ENCODE measurements at places on chromosomes 12 and 14.
A peak's percentile ranks its signal among the peaks of the same experiment; 100 is the strongest.

DNA sequence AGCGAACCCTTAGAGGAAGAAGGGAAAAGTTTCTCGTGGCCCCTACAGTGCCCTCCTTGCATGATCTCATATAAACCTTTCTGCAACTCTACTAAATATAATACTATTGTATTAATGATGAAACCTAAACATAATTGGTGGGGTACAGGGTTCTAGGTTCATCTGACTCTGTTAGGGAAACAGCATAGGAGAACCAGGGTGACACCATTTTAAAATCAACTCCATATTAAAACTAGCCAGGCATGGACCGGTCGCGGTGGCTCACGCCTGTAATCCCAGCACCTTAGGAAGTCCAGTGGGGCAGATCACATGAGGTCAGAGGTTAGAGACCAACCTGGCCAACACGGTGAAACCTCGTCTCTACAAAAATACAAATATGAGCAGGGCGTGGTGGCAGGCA is 15.0 kb upstream of the RND1 start:
- no peak for DNase-seq

DNA sequence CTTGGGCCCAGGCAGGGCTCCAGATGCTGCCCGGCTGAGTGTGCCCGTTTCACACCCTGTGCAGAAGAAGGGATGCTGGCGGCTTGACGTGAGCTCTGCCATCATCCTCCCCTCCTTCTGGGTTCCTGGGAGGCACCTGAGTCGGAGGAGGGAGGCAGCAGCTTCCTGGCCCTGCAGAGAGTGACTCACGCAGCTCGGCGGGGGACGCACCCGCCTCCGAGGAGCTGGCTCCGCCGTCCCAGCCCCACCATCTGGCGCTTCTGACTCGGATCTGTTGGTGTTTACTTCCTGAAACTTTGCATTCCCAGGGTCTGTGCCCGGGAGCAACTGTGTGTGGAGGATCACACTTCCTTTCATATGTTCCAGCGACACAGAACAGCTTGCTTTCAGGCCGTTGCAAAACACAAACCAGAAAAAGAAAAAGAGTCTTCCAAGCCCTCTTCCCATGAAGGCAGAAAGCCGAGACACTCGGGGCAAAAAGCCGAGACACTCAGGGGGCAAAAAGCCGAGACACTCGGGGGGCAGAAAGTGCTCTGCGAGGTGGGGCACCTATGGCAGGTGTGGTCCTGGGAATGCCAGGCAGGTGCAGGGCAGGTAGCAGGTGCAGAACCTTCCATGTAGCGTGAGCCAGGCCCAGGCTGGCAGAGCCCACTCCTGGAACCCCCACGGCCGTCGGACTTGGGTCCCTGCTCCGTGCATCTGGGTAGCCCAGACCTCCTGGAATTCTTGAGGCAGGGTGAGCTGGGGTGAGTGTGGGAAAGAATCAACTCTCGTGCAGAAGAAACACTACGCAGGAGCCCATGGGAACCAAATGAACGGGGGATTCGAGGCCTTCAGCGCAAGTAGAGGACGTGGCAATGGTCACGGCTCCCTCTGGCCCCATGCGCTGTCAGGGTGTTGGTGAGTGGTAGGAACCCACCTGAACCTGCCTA is 27.6 kb upstream of the GALNT9 start:
- peak; percentile 46 for DNase-seq

DNA sequence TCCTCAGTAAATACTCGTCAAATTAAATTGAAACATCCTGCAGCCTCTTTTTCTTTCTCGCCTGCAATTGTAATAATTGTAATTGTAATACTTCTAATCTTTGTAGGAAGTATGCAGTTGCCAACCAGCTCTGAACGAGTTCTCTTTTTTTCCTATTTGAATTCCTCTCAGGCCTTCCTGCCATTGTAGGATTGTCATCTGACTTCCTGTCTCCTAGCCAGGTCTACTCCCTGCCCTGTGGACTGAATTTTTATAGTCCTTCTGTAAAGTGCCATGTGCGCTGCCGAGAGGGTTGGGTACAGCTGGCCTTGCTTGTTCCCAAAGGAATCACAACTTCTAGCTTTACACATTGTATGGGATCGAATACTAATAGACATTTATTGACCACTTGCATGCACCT is 183.3 kb downstream of the SSPN start:
- DNase-seq = no peak

DNA sequence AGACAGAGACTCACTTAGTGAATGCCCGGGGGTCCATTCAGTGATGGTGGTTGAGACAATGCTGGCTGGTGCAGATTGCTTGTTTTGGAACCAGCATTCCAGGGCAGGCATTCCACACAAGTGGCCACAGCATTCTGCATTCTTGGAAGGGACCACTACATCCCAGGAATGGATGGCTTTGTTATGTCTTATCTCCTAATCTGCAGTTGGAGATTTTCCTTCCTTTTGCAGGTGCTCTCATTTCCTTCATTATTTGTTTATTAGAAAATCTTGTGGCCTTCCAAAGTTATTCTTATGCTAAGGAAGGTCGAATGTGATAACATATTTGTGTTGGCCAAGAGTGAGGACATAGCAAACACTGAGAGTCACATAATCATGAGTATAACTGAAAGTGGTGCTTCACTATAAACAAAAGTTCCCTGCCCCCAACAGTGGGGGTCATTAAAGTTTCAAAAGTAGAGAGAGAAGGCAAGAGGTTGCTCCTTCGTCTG is 66.0 kb downstream of the BMP4 start:
- no peak for DNase-seq

DNA sequence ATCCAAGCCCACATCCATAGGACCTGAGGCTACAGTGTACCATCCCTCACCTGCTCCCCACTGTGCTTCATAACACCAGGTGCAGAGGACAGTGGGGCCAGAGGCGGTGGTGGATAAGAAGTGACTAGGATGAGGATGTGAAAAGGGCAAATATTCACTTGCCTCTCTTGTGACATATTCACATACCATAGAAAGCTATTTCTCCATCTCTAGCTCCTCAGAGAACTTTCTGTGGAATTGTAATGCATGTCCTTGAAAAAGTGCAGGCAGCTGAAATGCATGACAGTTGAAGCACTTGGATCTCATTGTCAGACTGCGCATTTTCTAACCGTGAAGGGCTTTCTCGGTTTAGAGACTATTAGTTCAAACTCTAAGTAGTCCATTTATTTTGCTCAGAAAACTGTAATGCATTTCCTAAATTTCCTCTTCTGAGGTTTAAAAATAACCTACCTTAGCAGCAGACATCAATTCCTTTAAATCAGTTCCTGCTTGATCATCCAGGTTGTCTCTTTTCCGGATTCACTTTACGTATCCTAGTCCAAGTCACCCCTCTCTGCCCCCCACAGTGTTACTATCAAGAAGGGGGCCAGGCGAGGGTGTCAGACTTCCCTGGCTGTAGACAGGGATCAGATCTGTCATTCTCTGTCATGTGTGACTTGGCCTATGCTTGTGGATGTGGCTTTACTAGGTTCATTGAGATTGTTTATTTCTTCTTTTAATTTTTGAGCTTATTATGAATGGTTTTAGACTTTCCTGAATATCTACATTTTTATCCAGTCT is 984.0 kb upstream of the TMEM132C start:
- no peak for DNase-seq

DNA sequence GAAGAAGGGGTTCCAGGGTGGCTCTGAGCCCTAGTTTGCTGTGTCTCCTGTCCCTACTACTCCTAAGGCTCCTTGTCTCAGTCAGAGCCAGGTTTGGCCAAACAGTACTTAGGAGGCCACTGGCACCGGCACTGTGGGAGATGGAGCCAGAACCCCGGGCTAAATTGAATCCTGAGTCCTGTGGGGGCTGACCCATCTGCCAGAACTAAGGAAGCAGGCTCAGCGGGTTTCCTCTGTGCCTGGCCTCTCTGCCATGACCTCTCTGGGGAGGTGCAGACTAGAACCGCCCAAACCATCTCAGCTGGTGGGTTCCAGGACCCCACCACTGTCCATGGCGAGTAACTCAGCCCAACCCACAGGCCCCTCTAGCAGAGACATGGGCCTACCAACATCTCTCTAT is 5.5 kb downstream of the ACTN1 start:
- DNase-seq = no peak

GRCh38 chr14:79111987-79112501 is 941.9 kb downstream of the NRXN3 start:
- no peak for DNase-seq

DNA sequence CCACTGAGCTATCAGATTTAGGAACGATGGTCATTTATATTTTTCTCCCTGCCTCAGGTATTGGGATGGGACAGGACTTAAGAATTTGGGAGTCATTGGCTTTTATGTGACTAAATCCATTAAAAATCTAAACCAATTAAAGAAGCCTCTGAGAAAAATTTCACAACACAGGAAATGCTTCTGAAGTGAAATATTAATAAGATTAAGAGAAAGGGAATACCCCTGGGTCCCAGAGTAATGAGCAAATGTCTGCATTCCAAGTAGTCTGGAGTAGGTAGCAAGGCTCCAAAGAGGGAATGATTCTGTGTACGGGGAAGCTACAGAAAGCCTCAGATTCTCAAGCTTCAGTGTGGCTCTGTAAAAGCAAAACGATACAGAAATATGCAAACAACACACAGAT is 707 bp upstream of the MED6 start:
- no peak for DNase-seq

GRCh38 chr14:78228702-78229327 is 58.6 kb downstream of the NRXN3 start:
- DNase-seq = no peak

GRCh38 chr12:13211859-13212664 is 15.5 kb downstream of the EMP1 start:
- peak; percentile 55 for DNase-seq

GRCh38 chr14:79598339-79598738 is 613.0 kb downstream of the DIO2 start:
- DNase-seq = no peak

DNA sequence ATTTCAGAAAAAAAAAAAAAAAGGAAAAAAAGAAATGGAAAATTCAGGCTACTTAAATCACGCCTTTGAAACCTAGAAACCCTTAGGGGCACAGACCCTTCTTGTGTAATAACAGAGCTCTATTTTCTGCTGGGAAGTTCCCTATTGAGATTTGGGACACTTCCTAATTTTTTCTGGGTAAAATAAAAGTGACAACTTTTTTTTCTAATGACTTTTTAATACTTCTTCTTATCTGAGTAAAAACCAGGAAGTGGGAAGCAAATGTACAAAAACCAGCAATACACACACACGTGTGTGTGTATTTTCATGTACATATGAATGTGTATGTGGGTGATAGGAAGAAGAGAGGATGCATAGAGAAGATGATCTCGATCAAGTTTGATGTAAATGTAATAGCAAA is 35.8 kb downstream of the ETV6 start:
- no peak for DNase-seq

DNA sequence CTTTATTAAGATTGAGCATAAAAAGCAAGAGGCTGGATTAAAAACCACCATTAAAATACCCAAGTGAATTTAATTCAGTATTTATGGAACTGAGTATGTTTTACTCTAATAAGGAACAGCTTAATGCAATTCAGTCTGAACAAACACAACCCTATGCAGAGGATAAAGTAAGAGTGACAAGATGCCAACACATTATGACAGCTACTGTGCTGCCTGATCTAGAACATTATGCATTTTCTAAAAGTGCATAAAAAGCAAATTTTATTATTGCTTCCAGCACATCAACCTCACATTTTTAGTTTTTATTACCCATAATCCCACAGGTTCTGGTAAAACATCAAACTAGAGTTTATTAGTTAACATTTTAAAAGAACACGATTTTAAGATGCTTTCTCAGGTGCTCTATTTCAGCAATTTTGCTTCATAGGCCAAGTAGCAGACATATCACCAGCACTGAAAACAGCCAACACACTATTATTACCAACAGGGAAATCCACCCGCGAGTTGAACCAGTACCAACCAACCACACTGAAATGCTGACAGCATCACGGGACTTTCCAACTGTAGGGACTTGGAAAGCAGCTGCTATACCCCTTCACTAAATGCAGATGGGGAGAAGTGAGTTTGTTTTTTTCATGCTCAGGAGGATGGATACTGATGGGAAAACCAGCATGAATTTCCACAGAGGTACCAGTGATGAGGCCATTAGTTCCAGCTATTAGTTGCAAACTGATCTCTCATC is 372.1 kb downstream of the KCNH5 start:
- DNase-seq = no peak

DNA sequence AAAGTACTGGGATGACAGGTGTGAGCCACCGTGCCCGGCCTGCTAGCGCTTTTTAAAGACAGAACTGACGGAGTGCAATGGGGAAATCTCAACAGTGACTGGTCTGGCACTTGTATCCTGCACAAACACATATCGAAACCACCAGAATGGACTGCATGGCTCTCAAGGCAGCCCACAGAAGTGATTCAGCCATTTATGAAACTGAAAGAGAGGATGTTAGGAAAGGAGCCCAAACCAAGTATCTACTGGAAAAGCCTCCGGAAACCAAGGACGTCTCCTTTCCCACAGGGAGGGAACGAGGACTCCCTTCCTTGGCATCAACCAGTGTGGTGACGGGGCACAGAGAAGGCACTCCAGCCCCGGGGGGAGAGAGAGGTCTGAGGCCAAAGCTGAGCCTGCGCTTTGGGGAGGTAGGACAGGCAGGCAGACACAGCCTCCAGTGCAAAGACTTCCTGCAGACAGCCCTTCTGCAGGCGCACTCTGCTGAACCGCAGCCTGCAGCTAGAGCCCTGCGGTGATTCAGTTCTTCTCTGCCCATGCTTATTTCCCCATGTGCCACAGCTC is 16.5 kb downstream of the SLC15A4 start:
- DNase-seq = no peak

GRCh38 chr12:39429809-39430208 is 13.1 kb downstream of the KIF21A start:
- no peak for DNase-seq

- DNase-seq = no peak
Measured at GRCh38 chr14:41171045-41171444, 435.6 kb upstream of the LRFN5 start.

- no peak for DNase-seq
Measured at GRCh38 chr14:81161088-81161487, 59.7 kb downstream of the GTF2A1 start.

DNA sequence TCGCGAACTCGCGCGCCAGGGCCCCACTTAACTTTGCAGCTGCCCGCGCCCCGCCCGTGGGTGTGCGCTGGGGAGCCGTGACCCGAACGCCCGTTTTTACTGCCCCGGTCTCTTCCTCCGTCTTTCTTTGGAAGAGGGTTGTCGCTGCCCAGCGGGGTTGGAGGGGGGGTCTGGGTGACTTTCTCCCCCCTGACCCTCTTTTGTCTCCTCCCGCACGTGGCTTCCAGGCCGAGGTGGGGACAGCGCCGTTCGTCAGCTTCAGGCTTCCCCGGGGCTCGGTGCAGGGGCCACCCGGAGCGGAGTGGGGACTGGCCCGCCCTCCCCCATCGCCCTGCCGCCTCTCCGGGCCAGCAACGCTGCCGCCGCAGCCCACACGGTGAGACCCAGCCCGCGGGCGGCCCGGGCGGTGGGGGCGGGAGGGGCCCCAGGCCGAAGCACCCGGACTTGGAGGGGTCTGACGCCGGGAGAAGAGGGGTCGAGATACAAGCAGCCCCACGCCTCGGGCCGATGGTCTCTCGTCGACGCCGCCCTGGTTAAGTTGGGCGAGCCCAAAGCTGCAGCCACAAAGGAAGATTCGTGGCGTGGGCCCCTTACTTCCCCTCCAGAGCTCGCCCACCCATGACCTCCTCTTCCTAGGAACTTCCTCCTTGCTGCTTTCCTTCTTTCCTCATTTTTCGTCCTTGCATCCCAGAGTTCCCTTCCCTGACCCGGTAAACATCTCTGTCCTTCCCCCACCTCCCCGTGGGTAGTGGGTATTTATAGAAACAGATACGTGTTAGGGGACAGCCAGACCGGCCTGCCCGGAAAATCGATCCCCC is 1.2 kb downstream of the DYRK2 start:
- no peak for DNase-seq

- DNase-seq = no peak
Measured at GRCh38 chr14:65854215-65854614, 441.7 kb downstream of the FUT8 start.

Measured in SW 1271 (cell line).